ENCODE measurements at places on chromosomes 2 and 18.

DNA sequence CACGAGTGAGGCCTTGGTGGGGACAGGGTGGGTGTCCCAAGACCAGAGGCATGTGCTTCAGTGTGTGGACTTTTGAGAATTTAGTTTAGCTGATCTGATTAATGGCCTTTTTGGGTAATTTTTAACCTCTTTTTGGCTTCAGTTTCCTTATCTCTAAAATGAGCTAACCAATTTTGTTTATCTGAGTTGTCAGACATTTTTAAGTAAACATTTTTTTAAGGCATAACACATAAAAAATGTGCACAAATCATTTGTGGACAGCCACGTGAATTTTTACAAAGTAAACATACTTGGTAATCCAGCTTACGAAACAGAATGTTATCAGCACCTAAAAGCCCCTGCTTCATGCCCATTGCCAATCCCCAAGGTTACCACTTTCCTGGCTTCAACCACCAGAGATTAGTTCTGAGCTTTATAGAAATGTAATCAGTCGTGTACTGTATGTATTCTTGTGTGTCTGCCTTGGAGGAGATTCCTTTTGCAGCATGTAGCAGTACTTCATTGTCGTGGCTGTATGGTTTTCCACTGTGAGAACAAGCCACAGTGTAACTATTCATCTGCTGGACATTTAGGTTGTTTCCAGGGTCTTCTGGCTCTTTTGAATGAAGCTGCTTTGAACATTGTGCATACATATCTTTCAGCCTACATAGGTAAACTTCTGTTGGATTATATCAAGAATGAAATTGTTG, 8.4 kb upstream of the INO80C start:
- DNase-seq, result no peak

- no peak for DNase-seq
Measured at GRCh38 chr2:111685342-111685741, 198.7 kb downstream of the ANAPC1 start.

- no peak for DNase-seq
Measured at GRCh38 chr18:41206341-41206830, 748.6 kb upstream of the PIK3C3 start.

GRCh38 chr18:7338846-7339245, 108.0 kb downstream of the LRRC30 start:
- DNase-seq, result no peak

DNA sequence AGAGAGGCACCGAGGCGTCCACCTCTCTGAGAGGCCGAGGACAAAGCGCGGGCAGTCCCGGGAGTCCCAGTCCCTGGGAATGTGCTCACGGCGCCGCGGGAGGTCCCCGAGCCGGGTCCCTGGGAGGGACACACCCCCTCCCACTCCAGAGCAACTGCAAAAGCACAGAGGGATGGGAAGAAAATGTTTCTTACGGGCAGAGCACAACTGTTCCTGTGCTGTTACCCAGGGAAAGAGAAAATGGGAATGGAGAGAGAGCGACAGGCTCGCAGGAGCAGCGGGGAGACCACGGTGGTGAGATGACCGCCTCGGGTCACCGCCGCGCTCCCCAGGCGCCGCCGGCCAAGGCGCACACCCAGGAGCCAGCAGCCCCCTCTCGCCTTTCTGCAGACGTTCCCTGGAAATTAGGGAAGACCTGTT, 1.2 kb upstream of the BCL11A start:
- DNase-seq, result no peak

DNA sequence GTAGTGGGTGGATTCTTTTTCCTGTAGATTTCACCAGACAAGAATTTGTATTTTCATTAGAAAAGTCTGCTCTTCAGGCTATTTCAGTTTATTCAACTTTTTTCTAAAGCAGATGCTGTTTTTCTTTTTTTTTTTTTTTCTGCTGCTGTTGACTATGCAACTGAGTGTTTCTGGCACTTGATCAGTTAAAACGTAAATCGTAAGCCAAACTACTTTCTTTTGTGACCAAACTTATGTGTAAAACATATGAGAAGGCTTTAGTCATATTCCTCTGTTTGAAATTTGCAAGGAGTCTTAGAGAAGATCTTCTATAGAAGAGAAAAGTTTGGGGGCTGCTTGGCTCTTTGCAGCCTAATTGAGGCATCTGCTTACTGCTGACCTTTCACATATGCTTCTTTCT, 170.1 kb downstream of the PARD3B start:
- DNase-seq, result no peak

GRCh38 chr2:100718065-100718629, 101.8 kb upstream of the NPAS2 start:
- DNase-seq, result no peak

DNA sequence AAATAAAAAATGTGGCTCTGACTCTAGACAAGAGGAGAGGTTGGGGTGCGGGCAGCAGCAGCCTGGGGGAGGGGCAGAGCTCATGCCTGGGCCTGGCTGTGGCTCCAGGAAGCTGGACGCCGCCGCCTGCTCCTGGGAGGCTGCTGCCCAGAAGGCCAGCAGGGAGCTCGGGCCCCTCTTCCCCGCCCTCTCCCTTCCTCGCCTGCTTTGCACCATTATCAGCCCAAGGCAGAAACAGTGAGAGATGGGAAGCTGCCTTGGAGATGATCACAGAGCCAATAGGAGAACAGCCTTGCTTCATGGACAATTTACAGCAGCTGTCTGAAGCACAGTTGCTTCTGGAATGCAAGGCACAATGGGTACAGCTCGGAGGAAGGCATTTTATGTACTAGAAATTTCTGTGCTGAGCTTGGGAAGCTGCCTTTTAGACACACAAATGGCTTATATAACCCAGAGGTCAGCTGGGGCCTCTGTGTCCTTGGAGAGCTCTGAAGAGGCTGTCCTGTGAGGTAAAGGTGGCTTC, 55.3 kb upstream of the AFF3 start:
- DNase-seq, result no peak

DNA sequence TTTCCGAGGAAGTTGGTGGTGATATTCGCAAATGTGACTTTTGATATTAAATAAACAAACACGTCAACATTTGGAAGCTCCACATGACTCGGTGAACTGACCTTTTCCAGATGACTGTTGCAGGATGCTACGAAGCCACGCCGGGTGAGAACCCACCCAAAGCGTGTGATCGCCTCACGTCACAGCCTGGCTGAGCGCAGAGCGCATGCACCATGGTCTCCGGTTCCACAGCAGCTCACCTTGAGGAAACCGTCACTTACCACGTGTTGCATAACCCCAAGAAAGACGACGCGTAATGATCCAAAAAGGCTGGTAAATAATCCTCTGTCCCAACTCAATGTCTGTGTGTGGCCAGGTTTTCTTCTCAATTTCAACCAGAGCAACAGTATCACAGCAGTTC, 64.5 kb upstream of the CTDP1 start:
- DNase-seq, result no peak

DNA sequence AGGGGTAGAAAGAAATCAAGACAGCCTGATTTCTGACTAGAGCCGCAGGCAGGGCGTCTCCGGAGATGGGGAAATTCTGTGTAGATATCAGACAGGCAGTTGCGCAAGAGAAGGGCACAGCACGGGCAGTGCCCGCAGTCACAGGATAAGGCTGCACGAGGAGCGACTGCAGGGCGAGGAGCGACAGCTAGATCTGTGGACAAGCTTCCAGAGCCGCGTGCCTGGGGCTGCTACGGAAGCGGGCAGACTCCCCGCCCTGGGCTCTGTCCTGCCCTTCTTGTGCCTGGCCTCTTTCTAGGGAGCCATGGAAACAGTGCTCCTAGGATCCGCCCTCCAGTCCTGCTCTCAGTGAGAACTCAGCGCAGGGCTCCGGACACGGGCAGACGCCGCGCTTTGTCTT, 12.6 kb downstream of the MC5R start:
- no peak for DNase-seq

- no peak for DNase-seq
Measured at GRCh38 chr2:101801496-101801895, 104.0 kb downstream of the MAP4K4 start.

GRCh38 chr2:202510911-202511310, 123.9 kb upstream of the FAM117B start:
- no peak for DNase-seq

GRCh38 chr2:201436141-201436540, 15.1 kb downstream of the TRAK2 start:
- no peak for DNase-seq

DNA sequence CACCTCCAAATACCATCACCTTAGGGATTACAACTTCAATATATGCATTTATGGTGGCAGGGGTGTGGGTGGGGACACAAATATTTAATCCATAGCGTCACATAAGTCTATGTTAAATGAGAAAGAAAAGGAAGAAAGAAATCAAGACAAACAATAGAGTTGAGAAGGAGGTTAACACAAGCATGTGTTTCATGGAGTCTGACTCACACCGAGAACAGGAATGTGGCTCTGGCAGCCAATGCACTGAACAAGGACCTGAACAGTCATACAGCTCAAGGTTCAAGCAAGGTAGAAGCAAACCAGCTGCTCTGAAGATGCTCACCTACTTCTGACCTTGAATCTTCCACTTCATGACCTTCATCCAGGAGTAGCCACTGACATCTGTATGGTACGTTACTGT, 36.2 kb upstream of the LPIN1 start:
- DNase-seq, result no peak
